ENCODE measurements at places on chromosomes 4 and X.
A peak's percentile ranks its signal among the peaks of the same experiment; 100 is the strongest.

GRCh38 chr4:147362938-147363337, 118.0 kb upstream of the EDNRA start:
- DNase-seq, result no peak

- no peak for DNase-seq
Measured at GRCh38 chrX:97806238-97806637, 922.5 kb downstream of the RPA4 start.

GRCh38 chr4:143399113-143399949, 62.7 kb downstream of the GAB1 start:
- DNase-seq, result no peak

DNA sequence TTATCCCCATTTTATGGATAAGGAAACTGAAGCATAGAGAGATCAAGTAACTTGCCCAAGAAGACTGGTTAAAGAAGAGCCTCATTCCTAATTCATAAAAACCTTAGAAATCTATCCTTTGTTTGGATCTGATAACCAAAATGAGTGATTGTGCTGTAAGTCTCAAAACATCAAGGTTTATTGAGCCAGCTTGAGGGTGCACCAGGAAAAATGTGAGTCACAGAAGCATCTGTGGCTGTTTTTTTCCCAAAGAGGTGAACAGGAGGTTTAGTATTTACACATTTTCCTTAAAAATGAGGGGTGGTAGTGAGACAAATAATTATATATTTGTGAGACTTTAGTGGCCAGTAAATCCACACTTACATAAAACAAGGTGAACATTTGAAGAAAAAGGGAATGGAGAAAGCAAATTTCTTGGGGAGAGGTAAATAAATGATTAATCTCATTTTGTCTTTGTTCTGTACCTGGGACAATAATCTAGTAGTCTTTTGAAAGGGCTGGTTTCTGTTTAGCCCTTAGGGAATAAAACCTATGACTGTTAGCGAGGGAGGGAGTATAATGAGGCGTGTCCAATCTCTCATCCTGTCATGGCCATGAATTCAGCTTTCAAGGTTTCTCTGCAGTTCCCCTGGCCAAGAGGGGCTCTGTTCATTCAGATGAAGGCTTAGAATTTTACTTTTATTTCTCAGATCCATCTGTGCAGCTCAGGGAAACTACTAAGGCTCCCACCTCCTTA, 12.2 kb upstream of the FMR1 start:
- DNase-seq, result no peak

GRCh38 chr4:27048429-27049238, 188.0 kb downstream of the STIM2 start:
- DNase-seq, result no peak

DNA sequence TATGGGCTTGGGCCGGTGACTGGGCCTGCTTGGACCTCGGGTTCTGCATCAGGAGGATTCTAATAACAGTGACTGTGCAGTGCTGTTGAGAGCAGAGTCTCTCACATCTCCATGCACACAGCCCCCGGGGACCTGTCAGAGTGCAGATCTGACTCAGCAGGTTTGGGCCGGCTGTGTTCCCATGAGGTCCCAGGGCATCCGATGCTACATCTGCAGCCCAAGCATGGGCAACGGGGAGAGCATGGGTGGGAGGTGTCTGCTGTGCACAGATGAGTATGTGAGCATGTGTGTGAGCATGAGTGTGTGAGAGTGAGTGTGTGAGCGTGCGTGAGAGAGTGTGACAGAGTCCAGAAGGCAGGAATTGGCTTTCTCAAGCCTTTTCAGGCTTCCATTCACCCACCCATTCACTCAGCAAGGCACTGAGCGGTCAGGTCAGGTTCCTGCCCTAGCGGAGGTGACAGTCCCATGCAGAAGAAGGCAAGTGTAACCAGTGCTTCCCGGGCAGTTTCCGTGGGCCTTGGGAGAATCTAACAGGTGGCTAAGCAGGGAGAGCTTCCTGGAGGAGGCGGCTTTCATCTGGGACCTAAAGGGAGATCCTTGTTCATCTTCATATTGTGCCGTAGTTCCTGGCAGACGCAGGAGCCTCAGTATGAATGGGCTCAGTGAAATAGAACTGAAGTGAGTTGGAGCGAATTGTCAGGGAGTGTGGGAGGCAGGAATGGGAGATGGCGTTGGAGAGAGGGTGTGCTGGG, 62.6 kb downstream of the SORCS2 start:
- no peak for DNase-seq

DNA sequence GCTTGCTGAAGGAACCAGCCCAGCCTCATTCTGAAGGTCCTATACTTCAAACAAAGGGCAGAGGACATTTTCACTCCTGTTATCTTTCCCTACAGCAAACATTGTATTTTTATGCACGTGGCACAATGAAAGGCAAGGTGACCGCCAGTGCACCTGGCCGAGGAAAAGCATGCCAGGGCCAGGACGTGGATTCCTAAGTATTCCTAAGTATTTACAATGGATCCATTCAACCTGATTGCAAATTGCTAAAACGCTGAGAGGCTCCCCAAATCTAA, 127.9 kb upstream of the FTHL17 start:
- DNase-seq, result no peak

DNA sequence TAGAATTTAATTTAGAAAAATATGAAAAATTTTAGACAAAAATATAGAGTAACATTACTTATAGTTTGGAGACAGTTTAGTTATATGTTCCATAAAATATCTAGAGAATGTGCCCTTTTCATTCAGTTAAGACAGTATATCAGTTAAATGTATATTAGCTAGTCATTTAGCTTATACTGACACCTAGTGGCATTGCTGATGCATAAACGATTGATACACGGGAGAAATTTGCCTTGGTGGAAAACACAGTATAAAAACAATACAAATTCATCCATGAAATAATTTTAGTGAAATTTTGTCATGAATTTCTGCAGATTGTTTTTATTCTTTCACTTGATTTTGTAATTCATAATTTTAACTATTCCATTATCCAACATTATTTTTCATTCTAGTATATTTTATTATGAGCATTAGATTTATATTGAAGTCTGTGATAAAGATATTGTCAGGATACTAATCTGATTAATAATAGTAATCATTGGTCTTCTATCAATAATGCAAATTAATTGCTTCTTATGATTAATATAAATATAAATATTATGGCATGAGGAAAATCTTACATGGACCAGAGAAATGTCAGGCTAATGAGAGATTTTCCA, 219.0 kb downstream of the TLL1 start:
- DNase-seq, result no peak

DNA sequence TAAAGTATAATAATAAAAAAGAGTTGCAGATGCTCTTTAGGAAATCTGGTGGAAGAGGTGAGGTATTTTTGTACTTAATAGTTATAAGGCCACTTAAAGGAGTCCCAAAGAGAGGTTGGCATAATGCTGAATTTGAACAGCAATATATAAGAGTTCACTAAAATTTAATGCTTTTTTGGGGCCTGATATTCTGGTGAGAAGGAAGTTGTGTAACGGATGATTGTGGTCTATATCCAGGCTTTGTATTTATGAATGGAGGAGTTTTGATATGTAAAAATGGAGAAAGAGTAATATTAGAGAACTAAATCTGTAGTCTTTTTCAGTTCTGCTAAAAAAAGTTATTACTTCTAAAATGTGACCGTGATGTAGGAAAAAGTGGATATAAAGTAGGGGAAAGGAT, 20.4 kb downstream of the BMP2K start:
- DNase-seq, result no peak

DNA sequence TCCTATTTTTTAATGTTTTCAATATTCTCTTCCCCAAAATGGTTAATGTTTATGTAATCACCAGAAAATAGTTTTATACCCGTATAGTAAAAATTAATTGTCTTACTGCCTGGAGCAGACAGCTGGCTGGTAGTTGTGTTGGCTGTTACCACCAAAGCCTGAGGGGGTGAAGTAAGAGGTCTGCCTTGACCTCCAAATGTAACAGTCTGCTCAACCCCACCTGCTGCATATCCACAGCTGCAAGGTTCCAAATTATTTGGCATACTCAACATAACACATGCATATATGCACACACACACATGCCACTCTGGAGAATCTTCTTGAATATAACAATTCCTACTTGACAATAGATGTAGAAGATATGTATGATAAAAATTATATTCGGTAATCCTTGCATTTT, 624.3 kb downstream of the ADGRL3 start:
- no peak for DNase-seq

- DNase-seq, result peak; percentile 28
Measured at GRCh38 chrX:54357414-54358377, at the start of gene WNK3. TSS of gene WNK3 (minus strand) at chrX:54358046.

GRCh38 chr4:127140306-127140705, 492.5 kb upstream of the INTU start:
- DNase-seq, result no peak

GRCh38 chr4:2757426-2757825, 1.3 kb upstream of the TNIP2 start:
- no peak for DNase-seq

Measured in stimulated activated CD4-positive, alpha-beta T cell treated with anti-CD3 and anti-CD28 coated beads, Interleukin-1b, Interleukin-23, amount 100 ng/mL, for 4 hours (primary cell).